ENCODE measurements at places on chromosomes 5 and 9.

GRCh38 chr9:112327718-112328450, 5.5 kb downstream of the PTBP3 start:
- DNase-seq, result no peak

- no peak for DNase-seq
Observed at GRCh38 chr9:113590991-113591898, 127.7 kb downstream of the RGS3 start.

DNA sequence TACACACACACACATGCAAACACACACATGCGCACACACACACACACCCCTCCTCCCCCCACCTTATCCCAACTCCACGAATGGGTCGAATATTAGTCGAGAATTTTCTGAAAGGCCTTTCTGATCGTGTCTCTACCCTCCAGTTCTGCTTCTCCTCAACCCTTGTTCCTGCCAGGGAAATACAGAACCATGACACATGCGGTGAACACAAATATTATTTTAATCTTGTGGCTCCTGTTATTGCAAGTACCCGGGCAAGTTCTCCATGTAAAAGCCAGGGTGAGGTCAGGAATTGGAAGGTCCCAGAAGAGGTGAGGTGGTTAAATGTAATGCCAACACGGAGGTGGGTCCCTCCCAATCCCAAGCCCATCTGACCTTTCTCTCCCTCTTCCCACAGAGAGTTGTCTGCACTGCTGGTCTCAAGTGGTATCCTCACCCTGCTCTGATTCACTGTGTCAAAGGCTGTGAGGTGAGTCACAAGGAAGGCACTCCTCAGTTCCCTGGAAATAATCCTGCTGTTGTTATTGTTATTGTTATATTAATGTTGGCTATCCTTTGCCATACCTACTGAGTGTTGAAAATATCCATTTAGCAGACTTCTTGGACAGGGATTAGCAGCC, 223.7 kb downstream of the PAPPA start:
- no peak for DNase-seq

DNA sequence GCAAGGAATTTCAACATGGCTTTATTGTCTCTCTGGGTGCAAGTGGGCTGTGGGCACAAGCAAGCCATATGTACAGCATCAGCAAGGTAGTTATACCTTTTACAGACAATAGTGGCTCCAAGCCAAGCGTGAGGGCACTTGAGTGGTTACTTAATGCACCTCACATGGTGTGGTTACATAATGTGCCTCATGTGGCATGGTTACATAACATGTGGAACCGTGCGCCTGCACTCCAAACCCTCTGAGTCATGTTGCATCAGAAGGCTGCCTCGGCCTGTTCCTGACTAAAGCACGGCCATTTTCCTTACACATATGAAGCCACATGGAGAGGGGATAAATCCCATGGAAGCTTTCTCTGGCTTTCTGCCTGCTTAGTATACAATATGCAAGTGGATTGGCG, 150.9 kb downstream of the OSTF1 start:
- no peak for DNase-seq

DNA sequence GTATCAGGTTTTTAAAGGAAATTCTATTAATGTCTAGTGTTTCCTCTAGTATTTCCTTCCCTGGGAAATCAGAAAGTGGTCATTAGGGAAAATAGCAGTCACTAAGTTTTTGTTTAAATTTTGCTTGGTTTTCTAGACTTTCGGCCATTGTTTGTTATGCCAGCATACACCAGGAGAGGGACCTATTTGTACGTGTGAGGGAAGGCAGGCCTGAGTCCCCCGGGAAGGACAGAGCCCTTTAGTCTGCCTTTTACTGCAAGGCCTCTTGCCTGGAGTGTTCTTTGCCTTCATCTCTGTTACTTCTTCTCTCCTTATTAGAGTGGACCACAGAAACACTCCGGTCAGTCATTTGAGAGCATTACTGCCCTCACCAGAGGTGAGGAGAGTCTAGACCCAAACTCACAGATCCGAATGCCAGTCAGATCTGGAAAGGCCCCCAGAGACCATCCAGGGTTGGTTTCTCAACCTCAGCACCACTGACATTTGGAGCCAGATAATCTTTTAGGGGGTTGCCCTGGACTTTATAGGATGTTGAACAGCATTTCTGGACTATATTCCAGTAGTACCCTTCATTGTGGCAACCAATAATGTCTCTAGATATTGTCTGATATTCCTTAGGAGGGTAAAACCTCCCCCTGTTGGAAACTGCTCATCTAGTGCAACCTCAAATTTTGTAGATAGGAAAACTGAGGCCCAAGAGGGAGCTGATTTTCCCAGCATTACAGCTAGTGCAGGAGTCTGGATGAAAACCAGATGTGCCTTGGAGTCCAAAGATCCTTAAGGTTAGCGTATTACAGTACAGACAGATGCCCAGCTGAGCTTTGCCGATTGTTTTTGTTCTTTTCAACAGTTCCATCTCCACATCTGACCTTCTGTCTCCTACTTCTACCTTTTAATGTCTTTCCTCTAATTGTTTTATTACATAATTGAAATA, 93.0 kb upstream of the NIPAL4 start:
- DNase-seq, result no peak

- DNase-seq, result no peak
Observed at GRCh38 chr5:149056616-149057165, 6.2 kb downstream of the SH3TC2 start.

DNA sequence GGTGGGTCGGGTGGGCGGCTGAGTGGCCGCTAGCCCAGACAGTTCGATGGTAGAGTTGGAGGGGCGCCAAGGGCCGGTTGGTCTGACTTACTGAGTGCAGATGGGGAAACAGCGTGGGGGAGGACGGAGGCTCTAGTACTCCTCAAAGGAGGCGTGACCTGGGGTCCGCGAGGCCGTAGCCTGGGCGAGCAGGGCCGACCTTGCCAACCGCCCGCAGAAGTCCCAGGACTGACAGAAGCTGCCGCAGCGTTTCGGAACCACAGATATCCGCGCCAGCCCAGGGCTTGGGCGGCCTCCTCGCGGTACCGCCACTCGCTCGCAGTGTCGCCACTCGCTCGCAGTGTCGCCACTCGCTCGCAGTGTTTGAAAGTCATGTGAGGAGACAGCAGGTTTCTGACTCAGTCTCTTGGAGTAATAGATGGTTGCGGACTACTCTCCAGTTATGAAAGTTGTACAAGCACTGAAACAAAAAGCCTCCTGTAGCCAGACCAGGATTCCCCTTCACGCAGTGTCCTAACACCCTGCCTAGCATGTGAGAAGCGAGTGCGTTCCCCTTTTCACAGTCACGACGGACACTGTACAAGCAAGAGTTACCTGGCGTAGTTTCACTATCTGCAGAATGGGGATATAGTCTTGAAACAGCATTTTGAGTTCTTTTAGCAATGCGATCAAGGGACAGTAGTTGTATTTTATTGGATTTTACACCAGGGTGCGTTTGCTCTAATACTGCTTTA, 674 bp downstream of the TMEM38B start:
- DNase-seq, result peak; percentile 9

DNA sequence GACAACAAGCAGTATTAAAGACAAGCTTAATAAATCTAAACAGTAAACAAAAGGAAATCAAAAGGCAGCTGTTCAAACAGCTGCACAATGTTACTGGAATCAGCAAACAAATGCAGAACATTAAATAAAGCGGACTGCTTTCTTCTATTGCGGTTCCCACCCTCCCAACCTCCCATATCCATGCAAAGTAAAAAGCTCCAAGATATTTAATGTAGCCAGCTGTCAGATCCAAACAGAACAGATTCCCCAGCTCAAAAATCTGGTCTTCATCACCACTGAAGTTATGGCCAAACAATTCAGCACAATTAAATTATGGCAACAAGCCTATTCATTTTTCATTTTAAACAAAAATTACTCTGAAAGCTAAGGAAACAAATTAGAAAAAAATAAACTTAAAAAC, 75.9 kb downstream of the SLC38A9 start:
- no peak for DNase-seq

- DNase-seq, result no peak
Observed at GRCh38 chr9:31740705-31741104, 643.7 kb upstream of the ACO1 start.

- no peak for DNase-seq
Observed at GRCh38 chr5:170297589-170298462, at the start of gene LCP2. Gene LCP2 (minus strand): TSS chr5:170297777. CDS start chr5:170297611, 166 bp downstream.

GRCh38 chr5:61285531-61285930, 46.5 kb upstream of the ZSWIM6 start:
- DNase-seq, result no peak

- no peak for DNase-seq
Observed at GRCh38 chr9:110371411-110372007, 33.8 kb upstream of the TXNDC8 start.

DNA sequence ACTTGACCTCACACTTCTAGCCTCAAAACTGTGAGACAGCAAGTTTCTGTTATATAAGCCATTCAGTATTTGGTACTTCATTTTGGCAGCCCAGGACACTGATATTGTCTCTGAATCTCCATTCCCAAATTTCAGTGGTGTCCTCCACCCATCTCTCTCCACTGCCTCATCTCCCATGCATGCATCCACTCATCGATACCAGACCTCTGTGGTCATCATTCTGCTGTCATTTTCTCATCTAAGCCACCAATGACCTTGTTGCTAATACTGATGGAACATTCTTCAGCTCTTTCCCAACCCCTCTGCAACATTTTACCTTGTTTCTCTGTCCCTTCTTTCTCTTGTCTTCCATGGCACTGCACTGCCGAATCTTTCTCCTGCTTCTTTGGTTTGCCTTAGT, 221.8 kb downstream of the SNX18 start:
- no peak for DNase-seq

- no peak for DNase-seq
Observed at GRCh38 chr9:90099262-90099963, 494.6 kb downstream of the GADD45G start.

DNA sequence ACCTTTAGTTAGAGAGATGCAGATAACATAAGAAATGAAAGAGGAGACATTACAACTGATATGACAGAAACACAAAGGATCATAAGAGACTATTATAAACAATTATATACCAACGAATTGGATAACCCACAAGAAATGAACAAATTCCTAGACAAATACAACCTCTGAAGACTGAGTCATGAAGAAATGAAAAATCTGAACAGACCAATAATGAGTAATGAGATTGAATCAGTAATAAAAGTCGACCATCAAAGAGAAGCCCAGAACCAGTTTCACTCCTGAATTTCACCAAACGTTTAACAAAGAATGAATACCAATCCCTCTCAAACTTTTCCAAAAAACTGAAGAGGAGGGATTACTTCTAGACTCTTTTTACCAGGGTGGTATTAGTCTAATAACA, 50.5 kb upstream of the PCAT7 start:
- no peak for DNase-seq

- no peak for DNase-seq
Observed at GRCh38 chr9:95005278-95006143, 279.0 kb downstream of the AOPEP start.

GRCh38 chr5:78056901-78057514, 237.5 kb downstream of the AP3B1 start:
- DNase-seq, result no peak

DNA sequence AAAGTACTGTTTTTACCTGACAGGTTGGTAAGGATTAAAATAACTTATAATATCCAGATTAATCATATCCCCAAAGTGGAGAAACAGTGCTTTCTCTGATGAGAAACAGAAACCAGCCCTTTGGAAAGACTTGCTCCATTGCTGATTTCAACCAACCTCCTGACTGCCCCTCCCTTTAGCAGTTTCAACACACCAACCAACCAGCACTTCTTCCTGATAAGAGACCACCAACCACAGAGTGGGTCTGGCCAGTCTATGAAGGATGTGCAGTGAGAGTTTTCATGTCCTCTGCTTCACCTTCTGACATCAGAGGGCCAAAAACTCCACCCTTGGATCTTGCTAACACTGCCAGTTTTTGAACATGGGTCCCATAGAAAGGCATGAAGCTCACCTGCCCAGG, 28.1 kb downstream of the RIGI start:
- DNase-seq, result no peak

- no peak for DNase-seq
Observed at GRCh38 chr5:95803271-95804148, 19.0 kb downstream of the GLRX start.

- DNase-seq, result no peak
Observed at GRCh38 chr9:33510262-33511183, 13.5 kb upstream of the ANKRD18B start.

DNA sequence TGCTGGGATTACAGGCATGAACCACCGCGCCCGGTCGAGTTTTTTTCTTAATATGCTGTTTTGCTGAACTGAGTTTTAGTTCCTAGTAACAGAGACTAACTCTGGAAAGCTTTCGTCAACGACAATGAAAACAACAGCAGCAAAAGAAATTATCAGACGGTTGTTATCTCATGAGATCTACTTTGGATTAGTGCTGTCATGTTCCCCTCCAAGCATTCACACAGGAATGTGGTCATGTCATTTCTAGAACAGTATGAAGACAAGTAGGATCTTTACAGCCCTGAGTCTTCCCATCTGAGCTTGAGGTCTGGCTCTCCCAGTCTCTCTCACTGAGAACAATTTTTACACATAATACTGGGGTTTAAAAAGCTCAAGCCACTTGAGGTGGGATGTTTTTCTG, 4.0 kb upstream of the ANKRD33B start:
- DNase-seq, result no peak

- DNase-seq, result no peak
Observed at GRCh38 chr5:126562823-126563222, 32.2 kb downstream of the ALDH7A1 start.

- DNase-seq, result no peak
Observed at GRCh38 chr5:89418407-89419085, 535.6 kb upstream of the MEF2C start.

All from esophagus squamous epithelium (tissue), 5 donors.